Gastrocnemius medialis (tissue), 4 donors: ENCODE measurements at places on chromosomes 16 and 17.

DNA sequence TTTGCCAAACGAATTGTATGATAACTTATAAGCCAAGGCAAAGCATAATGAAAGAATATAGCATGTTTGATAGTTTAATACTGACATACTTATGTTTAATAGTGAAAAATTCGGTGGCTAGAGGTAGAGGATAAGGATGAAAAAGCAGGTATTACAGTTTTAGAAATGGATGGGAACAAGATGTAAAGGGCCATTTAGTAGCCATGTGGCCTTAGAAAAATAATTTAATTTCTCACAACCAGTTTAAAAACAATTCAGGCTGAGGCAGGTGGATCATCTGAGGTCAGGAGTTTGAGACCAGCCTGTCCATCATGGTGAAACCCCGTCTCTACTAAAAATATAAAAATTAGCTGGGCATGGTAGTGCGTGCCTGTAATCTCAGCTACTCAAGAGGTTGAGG, 119.5 kb upstream of the NACA2 start:
- H3K4me1 ChIP-seq: no peaks in the 10 kb centered on the region
- no peak for DNase-seq
- H3K27ac ChIP-seq: no peak overlapping the region
- H3K36me3 ChIP-seq: no peaks in the 10 kb centered on the region
- H3K4me3 ChIP-seq: no peak overlapping the region

GRCh38 chr16:82761236-82761635, 134.5 kb downstream of the CDH13 start:
- no peaks in the 10 kb centered on the region for H3K36me3 ChIP-seq
- H3K4me3 ChIP-seq: peak overlapping the region; percentile 35
- peaks cover 18% of the 10 kb centered on the region for H3K4me1 ChIP-seq
- DNase-seq: peak; percentile 89
- peak overlapping the region; percentile 72 for H3K27ac ChIP-seq

DNA sequence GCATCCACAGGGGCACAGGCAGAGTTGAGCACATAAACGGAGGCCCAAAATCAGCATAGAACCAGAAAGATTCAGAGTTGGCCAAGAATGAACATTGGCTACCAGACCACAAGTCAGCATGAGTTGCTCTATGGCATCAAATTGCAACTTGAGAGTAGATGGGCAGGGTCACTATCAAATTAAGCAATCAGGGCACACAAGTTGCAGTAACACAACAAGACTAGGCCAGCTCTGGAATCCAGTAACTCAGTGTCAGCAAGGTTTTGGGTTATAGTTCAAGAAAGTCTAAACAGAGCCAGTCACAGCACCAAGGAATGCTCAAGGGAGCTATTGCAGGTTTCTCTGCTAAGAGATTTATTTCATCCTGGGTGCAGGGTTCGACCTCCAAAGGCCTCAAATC, 12.9 kb downstream of the G6PC1 start:
- no peak overlapping the region for H3K27ac ChIP-seq
- H3K4me3 ChIP-seq: no peak overlapping the region
- no peaks in the 10 kb centered on the region for H3K27me3 ChIP-seq
- DNase-seq: no peak
- H3K4me1 ChIP-seq: no peaks in the 10 kb centered on the region
- no peaks in the 10 kb centered on the region for H3K36me3 ChIP-seq

GRCh38 chr17:2485543-2485942, 26.1 kb downstream of the METTL16 start:
- H3K27me3 ChIP-seq: no peaks in the 10 kb centered on the region
- DNase-seq: no peak
- H3K4me3 ChIP-seq: peak overlapping the region; percentile 28

- H3K4me3 ChIP-seq: peak within 1 kb of the TSS; percentile 63
- DNase-seq: peak; percentile 99
- H3K27me3 ChIP-seq: no peaks in the 10 kb centered on the region
These were observed at the start of the genes EARS2 and UBFD1 for GRCh38 chr16:23556881-23557778. EARS2 (minus strand) TSS chr16:23557350; CDS start chr16:23557343, 7 bp downstream. UBFD1 (plus strand) TSS chr16:23557727; CDS start chr16:23557743, 16 bp downstream.
